ENCODE measurements at places on chromosomes 4 and X. TPM values are rescaled to one million over a fixed set of nuclear protein-coding genes. Genes with fewer than 3 reads are reported as not detected.
A peak's percentile ranks its signal among the peaks of the same experiment; 100 is the strongest.

DNA sequence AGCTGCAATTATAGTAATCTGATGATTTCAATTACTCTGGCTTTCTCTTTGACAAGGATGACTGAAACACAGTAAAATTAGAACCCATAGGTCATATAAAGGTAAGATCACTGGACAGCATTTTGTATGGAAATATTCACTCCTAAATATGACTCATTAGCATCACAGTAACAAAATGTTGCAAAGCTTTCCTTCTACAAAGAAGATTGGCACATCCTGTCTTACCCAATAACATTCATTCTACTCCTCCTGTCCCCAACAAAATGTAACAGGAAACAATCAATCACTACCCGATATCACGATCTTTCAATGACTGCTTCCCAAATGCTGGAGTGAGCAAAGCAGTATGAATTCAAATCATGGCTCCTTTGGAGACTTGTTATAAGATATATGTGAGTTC, 95.3 kb downstream of the FANCB start:
- no peaks in the 10 kb centered on the region for H3K27me3 ChIP-seq
- DNase-seq, result no peak
- no peak overlapping the region for H3K4me3 ChIP-seq
- no peaks in the 10 kb centered on the region for H3K4me1 ChIP-seq
- H3K36me3 ChIP-seq, result no peaks in the 10 kb centered on the region
- H3K27ac ChIP-seq, result no peak overlapping the region

- H3K36me3 ChIP-seq, result peaks cover 36% of the 10 kb centered on the region
- H3K27me3 ChIP-seq, result no peaks in the 10 kb centered on the region
- DNase-seq, result no peak
- H3K27ac ChIP-seq, result peak overlapping the region; percentile 67
- H3K4me1 ChIP-seq, result no peaks in the 10 kb centered on the region
Observed at GRCh38 chr4:170089274-170089667, 485 bp downstream of the AADAT start.

The SRPX2 gene
- total RNA-seq, result 8.1 TPM

DNA sequence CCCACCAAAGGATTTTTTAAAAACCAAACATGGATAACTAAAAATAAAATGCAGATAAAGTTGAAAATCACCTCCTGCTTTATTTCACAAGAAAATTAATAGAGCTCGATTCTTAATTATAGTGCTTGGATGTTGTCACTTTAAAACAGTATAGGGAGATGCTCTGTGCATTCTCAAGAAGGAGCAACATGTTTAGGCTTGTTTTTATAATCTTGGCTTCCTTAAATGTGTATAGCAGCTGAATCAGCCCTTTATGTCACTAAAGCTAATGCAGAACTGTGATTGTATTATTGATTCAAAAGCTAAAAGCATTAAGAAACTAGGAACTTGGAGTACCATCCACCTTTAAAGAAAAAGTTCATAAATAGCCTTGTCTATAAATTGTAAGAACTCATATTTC, 12.9 kb downstream of the UTP3 start:
- H3K27ac ChIP-seq, result no peak overlapping the region
- no peak overlapping the region for H3K4me3 ChIP-seq
- H3K4me1 ChIP-seq, result no peaks in the 10 kb centered on the region
- no peaks in the 10 kb centered on the region for H3K36me3 ChIP-seq
- no peaks in the 10 kb centered on the region for H3K27me3 ChIP-seq

The ASMT gene
- not detected for total RNA-seq

The DCX gene
- 0.09 TPM for total RNA-seq

DNA sequence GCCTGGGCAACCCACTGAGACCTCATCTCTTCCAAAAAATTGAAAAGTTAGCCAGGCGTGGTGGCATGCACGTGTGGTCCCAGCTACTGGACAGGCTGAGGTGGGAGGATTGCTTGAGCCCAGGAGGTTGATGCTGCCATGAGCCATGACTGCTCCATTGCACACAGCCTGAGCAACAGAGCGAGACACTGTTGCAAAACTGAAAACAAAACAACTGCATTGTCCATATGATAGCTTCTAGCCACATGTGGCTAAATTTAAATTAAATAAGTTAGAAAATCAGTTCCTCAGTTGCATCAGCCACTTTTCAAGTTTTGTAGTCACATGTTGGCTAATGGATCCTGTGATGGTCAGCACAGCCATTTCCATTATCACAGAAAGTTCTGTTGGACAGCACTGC, 67.9 kb downstream of the GAB1 start:
- no peaks in the 10 kb centered on the region for H3K27me3 ChIP-seq
- H3K27ac ChIP-seq, result no peak overlapping the region
- H3K4me3 ChIP-seq, result no peak overlapping the region
- H3K4me1 ChIP-seq, result peaks cover 8% of the 10 kb centered on the region
- H3K36me3 ChIP-seq, result no peaks in the 10 kb centered on the region

GRCh38 chr4:86089781-86090323, 270.0 kb downstream of the MAPK10 start:
- DNase-seq, result no peak
- no peak overlapping the region for H3K4me3 ChIP-seq
- no peaks in the 10 kb centered on the region for H3K36me3 ChIP-seq
- H3K4me1 ChIP-seq, result no peaks in the 10 kb centered on the region

The DMP1 gene
- not detected for total RNA-seq

DNA sequence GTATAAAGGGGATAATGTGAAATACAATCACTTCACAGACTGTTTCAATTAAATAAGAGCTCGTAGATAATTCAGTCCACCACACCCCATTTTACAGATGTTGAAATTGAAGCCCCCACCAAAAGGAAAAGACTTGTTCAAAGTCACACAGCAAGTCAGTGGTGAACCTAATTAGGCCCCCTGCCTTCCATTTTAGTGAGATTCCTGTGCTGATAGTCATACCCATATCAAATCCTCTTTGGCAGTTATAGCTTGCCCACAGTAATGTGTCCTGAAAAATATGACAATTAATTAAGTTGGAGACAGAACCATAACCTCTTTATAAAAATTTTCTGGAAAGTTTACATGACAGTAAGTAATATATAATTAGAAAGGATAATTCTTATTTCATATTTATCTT, 58.0 kb downstream of the AR start:
- H3K27ac ChIP-seq, result no peak overlapping the region
- H3K4me3 ChIP-seq, result no peak overlapping the region
- no peaks in the 10 kb centered on the region for H3K4me1 ChIP-seq
- H3K36me3 ChIP-seq, result no peaks in the 10 kb centered on the region
- no peaks in the 10 kb centered on the region for H3K27me3 ChIP-seq

- no peaks in the 10 kb centered on the region for H3K27me3 ChIP-seq
- DNase-seq, result no peak
- no peak overlapping the region for H3K4me3 ChIP-seq
- H3K36me3 ChIP-seq, result no peaks in the 10 kb centered on the region
Observed at GRCh38 chr4:118173956-118174725, 139.9 kb downstream of the NDST3 start.

The FAM9B gene
- total RNA-seq, result not detected

- no peak overlapping the region for H3K27ac ChIP-seq
- H3K36me3 ChIP-seq, result peaks cover 2% of the 10 kb centered on the region
- H3K27me3 ChIP-seq, result no peaks in the 10 kb centered on the region
- no peak for DNase-seq
Observed at GRCh38 chr4:83282049-83282535, 2.5 kb downstream of the COQ2 start.
